ENCODE measurements at places on chromosomes 3 and 15.

DNA sequence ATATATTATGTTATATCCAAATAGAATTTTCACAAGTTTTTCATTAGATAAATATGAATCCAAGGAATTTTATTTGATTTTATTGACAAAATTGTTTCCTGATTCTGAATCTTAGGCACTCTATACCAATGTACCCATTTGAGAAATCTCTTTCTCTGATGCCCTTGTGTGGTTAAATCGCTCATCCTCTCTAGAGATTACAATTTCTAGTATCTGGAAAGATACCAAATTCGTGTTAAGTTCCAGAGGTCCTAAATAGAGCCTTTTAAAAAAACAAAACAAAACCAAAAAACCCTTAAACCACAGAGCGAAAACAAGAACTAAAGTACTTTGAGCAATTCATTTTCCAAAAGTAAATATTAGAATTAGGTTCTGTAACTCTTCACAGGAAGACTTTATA, 20.0 kb downstream of the SATB1 start:
- no peak for DNase-seq

- no peak for DNase-seq
These were observed 295 bp downstream of the ZWILCH start for GRCh38 chr15:66505430-66505811.

GRCh38 chr15:53830707-53831386, 71.4 kb upstream of the WDR72 start:
- no peak for DNase-seq

DNA sequence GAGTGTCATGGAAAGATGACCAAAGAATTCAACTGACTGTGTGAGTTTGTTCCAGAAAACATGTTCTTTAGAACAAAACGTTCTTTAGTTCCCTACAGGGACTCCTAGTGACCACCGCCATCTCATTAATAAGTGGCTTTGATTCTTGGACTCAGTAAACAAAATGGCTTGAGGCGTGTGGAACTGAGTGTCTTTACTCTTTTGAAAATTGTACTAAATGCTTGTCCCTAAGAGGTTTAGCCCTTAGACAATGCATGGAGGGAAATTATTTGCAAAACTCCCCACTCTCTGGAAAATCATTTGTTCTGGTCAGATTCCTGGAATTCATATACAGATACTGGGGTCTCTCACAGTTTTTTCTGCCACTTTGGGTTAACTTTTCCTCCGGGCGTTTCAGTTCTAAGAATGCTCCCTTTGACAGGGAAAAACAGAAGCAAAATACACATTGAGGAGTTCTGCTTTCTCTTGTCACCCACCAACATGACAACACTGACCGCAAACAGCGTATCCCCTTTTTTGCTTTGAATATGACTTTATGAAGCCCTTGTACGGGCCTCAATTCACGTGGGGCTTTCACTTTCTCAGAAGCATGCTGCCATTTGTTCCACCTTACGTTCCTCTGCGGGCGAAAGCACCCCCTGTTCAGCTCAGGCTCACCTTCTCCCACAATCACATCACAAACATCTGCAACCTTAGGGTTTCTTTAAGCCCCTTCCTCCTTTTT, 15.3 kb upstream of the NRROS start:
- DNase-seq: no peak

DNA sequence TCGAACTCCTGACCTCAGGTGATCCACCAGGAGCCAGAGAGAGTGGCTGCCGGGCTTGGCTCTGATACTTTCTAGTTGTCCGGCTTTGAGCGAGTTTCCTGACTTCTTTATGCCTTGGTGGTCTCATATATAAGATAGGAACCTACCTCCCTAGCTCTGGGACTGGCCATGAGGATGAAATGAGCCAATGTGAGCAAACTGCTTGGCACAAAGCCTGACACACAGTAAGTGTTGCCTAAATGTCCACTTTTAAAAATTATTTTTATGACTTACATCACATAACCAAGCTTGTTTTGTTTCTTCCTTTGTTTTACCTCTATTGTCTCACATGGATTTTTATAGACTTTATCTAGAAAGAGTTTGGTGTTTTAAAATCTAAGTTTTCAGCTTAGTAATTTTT, 42.1 kb upstream of the CCDC174 start:
- no peak for DNase-seq

- DNase-seq: no peak
These were observed 298.2 kb downstream of the KBTBD8 start for GRCh38 chr3:67296039-67296892.

GRCh38 chr15:74122403-74123130, 7.8 kb upstream of the ISLR2 start:
- DNase-seq: no peak

DNA sequence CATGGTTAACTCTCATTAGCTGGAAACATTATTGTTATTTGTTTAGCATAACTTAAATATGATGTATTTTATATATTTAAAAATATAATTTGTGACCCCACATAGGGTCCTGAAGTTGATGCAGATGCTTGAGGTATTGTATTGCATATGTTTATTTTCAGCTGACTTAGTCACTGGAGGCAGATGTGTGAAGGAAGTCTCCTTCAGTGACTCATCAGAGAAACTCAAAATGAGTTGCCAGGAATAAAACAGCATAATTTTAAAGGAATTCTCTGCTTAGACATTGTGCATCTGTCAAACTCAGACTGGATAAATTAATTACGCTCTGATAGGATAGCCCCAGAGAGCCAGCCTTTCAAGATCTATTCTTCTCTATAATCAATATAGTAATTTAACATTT, 7.9 kb upstream of the OR4F6 start:
- peak; percentile 51 for DNase-seq

GRCh38 chr15:62624547-62625378, 417.8 kb upstream of the TPM1 start:
- DNase-seq: peak; percentile 73

GRCh38 chr3:45546716-45547701, 47.5 kb upstream of the LIMD1 start:
- no peak for DNase-seq

DNA sequence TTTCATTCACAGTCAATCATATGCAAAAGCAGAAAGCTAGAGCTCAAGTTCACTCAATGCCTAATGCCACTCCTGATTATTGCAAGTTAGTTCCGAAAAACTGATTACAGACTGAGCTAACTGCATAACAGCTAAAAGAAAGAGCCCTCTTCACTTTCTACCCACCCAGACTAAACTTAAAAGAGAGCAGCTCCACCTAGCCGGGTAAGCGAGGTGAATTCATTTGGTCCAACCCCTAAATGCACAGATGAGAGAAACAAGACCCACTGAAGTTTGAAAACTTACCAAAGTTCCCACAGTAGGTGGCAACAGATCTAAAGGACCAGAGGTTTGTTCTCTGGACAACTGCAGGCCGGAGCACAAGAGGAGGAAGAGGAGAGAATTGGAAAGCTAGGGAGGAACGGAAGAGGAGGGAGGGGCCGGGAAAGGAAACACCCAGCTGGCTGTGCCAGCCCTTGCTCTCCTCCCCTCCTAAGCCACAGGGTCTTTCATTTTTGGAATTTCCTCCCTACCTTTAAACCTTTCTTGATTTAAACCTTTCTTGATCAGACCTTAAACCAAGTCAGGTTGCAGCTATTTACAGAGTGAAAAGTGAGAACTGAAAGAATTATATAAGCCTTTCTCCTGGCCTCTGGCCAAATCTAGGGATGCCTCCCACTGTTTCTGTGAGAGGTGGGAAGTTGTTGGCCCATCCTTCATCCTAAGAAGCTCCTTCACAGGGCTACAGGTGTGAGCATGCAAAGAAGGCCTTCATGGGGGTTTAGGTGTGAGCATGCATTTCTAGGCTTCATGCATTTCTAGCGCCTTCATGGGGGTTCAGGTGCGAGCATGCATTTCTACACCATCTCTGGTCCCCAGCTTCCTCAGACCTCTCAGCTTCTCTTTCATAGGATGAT, 114.7 kb upstream of the LMOD3 start:
- no peak for DNase-seq

GRCh38 chr3:177929310-177929709, 606.9 kb upstream of the KCNMB2 start:
- no peak for DNase-seq

DNA sequence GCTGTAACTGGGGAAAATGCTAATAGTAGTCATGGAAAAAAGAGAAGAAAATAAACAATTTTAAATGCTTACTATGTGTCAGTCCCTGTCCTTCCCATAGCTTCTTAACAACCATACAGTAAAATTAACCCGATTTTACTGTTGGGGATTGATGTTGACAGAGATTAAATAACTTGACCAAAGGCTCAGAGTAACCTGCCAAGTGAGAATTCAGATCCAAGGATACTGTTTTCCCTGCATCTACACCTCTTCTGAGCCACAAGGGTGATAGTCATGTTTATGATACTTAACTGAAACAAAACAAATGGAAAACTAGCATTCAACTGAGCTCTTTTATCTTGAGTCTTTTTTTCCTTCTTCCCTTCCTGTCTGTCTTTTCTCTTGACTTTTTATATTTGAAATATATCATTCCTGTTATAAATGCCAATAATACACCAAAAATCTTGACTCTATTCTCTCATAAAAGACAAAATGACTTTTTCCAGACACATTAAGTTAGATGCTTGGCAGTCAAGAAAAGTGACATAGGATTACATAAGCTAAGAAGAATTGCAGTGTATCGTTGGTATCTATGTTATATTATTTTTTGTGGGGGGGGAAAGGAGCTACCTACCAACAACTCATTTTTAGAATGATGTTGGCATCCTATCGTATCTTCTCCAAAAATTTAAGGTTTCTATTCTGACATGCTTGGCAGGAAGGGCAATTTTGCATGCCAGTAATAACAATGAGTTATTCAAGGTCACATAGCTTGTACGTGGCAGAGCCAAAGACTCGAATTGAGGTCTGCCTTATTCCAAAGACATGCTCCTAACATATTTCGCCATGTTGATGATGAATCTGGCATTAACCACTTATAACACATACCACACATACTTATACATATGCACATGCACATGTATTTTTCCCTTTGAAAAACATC, 306.6 kb upstream of the KCNH8 start:
- no peak for DNase-seq

DNA sequence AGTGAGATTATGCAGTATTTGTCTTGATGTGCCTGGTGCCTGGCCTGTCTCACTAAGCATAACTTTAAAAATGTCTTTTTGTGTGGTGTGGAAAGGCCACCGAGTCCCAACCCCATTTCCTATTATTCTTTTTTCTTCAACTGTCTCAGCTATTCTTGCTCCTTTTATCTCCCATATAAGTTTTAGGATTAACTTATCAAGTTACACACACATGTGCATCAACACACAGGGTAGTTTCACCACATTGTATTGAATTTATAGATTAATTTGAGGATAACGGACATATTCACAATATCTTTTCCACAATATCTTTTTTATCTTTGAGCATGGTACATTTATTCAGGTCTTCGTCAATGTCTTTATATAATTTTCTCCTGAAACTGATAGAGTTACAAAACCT, 127.6 kb downstream of the RYR3 start:
- DNase-seq: no peak

- no peak for DNase-seq
These were observed 33.5 kb downstream of the USP50 start for GRCh38 chr15:50513001-50513400.

DNA sequence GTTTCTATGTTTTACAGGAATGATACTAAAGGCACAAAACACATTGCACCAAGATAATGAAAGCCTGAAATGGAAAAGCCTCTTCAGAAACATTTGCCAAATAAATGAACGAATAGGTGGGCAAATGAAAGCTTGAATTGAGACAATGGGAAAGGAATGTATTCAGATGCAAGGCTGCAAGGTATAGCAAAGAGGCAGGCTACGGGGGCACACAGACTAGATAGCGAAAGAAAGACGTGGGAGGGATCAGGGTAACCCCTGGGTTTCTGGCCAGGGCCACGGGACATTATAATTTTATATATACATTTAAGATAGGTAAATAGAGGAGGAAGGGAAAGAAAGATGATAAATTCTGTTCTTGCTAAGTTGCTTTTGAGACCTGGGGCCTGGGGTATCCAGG, 95.9 kb upstream of the NLGN1 start:
- no peak for DNase-seq

DNA sequence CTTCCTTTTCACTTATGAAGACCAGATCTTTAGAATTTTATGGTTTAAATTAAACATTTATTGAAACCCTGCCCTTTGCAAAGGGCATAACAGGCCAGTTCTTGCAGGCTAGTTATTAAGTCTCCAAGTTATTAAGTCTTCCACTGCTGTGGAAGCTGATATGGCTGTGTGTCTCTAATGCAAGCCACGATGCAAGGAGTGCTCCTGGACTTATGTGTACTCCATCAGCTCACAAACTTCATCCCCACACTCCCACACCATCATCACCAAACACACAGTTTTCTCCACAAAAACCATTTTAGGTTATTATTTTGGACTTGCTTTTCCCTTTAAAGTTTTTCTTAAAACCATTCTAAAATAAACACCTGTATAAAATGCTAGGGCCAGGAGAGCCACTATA, 62.4 kb downstream of the ZIC4 start:
- DNase-seq: no peak

- DNase-seq: no peak
These were observed 47.3 kb downstream of the VGLL4 start for GRCh38 chr3:11596387-11596786.

- no peak for DNase-seq
These were observed 954.2 kb downstream of the CADM2 start for GRCh38 chr3:85912980-85913379.

DNA sequence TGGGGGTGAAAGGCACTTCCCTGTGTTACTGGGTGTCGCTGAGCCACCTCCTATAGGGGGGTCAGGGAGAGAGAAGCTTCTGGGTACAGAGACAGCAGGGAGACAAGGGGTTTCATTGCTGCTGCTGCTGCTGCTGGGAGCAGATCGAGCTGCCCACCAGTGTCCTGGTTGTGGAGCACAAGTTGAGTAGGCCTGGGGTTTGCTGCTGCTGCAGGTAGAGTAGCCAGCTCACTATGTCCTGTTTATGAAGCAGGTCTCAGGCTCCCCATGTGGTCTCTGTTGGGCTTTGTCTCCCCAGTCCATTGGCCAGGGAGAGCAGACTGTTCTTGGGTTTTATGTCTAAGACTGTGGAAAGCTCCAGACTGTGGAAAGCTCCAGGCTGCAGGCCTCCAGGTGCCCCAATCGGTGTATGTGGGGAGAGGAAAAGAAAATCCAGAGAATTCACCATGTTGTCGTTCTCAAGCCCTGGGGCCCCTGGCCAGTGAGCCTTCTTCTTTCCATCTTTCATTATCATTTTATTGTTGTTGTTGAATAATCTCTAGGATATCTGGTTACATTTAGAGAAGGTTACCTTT, 157.8 kb downstream of the ADAMTS17 start:
- no peak for DNase-seq

GRCh38 chr3:33722191-33722590, 4.1 kb upstream of the CLASP2 start:
- DNase-seq: no peak

DNA sequence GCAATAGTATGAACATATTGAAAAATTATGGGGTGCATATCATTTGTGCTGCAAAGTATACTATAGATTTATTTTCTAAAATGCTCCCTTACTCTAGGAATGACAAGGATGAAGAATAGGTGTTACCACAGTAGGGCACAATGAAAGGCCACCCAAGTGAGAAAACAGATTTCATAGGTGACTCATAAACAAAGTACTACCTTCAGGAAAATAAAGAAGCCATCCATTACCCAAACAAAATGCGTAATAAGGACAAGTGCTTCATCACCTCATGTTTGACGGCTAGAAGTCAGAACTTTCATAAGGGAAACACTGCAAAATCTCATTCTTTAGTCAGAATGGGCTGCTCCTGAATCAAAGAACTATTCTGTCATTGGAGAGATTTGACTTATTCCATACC, 116.6 kb downstream of the MFSD1 start:
- no peak for DNase-seq

- DNase-seq: no peak
These were observed 115.8 kb downstream of the GHSR start for GRCh38 chr3:172332256-172333041.

Data from GM04503 (cell line).